Left colon (tissue), 2 donors: ENCODE measurements at places on chromosomes 2 and 18. TPM values are rescaled to one million over a fixed set of nuclear protein-coding genes. Genes with fewer than 3 reads are reported as not detected.

The TGOLN2 gene
- 193 TPM for total RNA-seq

The VWA3B gene
- 2.9 TPM for total RNA-seq

The SERPINB4 gene
- not detected for total RNA-seq

The MC2R gene
- total RNA-seq = not detected

The GALR1 gene
- 0.46 TPM for total RNA-seq

The AMER3 gene
- 0.42 TPM for total RNA-seq

- DNase-seq = no peak
Measured at GRCh38 chr2:98710734-98711133, 20.2 kb downstream of the MGAT4A start.

- no peak for DNase-seq
Measured at GRCh38 chr2:237549643-237550415, 16.5 kb upstream of the PRLH start.

DNA sequence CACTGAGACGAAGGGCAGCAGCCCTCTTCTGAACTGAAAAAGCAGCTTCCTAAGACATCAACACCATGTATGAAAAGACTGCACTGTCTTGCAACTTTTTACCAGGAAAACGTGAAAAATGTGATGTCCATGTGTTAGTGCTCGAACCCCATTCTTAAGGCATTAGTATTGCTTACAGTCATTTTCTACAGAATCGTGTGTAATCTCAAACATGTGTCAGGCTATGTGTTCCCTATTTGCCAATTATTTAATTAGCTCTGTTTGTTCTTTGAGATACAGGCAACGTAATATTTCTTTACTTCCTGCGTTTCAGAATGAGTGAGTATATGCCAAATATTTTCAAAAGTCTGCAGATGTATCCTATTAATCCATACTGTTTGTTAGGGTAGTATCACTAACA is 307.7 kb upstream of the CCDC68 start:
- DNase-seq = no peak

DNA sequence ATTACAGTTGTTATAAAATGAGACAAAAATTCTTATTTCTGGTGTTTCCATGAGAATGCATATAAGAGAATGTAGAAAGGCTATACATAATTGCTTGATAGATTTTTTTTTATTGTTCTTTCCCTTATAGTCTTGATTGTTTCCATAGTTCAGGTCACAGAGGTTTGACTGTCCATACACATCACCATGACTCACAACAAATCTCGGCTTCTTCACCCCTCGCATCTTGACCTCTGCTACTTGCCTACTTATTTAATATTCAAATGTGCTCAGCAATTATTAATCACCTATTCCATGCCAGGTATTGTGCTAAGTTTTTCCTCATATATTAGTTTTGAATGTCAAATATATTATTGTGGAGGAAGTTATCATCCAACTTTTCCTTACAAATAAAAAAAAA is 789.6 kb downstream of the RNF144A start:
- no peak for DNase-seq

- no peak for DNase-seq
Measured at GRCh38 chr2:176997074-176997791, 215.4 kb upstream of the HNRNPA3 start.

DNA sequence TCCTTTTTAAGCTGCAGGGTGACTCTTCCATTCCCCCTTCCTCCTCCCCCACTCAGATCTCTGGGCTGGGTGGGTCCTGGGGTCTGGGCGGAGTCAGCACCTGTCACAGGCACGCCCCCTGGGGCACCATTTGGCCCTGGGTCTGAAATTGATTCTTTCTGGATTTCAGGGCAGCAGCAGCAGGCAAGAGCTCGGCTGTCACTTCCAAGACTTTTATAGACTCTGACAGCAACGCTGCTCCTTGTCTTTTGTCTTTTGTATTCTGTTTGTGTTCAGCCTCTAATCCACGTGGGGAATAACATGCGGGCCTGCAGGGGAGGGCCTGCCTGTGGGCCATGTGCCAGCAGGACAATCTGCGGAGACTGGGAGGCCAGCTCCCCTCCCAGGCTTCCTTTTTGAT is 3.9 kb downstream of the BOD1L2 start:
- peak; percentile 11 for DNase-seq

DNA sequence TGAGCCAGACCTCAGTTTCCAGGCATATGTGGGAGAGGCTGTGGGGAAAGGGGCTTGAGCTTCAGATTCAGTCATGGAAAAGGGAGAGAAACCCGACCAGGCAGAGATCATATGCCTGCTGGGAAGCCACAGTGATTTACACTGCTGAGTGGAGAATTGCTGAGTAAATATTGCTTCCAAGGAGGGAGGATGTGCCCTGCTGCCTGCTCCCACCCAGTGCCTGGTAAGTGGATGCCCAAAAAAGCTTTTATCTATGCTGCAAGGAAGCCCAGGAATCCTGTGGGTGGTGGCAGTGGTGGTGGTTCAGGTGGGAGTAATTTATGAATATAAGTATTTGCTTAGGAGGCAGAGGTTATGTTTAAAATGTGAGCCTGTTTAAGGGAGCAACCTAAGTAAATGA is 39.5 kb downstream of the INO80C start:
- no peak for DNase-seq

DNA sequence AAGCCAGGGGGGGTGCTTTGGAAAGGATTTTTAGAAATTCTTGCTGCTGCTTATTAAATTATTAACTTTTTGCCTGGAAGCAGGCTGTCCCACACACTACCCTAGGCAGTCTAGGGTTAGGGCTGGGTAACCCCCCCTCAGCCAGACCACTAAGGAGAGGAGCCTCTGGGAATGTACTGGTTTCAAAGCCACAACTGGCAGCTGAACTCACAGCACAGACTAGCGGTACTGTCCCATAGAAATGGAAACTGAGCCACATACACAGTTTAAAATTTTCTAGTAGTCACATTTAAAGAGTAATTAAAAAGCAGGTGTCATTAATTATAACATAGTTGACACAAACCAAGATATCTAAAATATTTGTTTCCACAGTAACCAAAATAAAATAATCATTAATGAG is 50.1 kb downstream of the SPRED2 start:
- DNase-seq = no peak

- DNase-seq = no peak
Measured at GRCh38 chr2:14902953-14903352, 270.4 kb downstream of the LRATD1 start.

GRCh38 chr2:42792087-42792582 is 248 bp downstream of the HAAO start:
- DNase-seq = no peak

DNA sequence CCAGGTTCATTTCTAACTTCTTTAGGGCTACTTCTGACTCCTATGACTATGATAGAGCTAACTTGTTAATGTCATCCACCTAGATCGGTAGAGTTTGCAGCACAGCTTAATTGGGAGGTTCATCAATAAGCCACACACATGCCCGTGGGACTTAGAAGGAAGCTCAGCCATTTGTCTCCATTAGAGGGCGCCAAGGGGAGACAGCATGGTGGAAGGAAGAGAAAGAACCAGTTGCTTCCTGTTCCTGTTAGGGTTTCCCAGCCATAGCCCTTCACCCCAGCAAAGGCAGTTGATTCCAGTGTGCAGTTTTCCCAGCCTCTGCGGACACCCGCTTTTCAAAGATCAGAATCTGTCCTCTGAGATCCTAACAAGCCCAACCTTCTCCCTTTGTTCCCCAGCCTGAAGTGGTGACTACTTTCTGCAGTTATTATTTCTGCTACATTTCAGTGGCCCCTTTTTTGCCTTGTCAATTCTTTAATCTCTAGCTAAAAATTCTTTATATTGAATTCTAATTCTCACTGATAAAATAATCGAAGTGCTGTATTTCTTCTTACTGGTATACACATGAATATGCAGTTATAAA is 30.3 kb downstream of the MAIP1 start:
- peak; percentile 79 for DNase-seq

DNA sequence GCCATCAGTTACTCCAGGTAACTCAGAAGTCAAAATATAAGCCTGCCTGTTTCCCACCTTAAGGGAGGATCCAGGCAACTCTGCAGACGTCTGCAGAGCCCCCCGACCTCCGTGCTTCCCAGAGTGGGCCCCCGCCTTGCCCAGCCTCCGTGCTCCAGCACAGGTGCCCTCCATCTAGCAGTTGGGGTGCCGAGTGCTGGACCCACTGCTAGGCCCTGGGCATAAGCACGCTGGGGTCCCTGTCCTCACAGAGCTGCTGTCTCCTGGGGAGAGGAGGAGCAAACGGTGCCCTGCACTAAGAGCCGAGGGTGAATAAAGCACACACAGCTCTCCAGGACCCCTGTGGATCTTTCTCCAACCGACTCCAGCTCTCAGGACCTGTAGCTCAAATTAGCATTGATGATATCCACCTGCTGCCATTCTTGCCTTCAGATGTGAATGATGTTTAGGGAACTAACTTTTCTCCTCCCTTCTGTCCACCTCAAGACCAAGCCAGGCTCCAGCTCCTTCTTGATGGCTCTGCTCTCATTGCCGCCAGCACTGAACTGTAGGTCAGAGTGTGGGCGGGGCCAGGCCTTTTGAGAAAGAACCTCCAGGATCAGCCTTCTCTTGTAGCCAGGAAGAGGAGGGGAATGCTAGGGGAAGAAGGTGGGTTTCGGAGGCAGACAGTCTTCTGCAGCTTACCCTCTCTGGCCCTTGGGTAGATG is 121.2 kb downstream of the SMAD7 start:
- peak; percentile 16 for DNase-seq

GRCh38 chr2:53018825-53019425 is 748.7 kb upstream of the CHAC2 start:
- DNase-seq = no peak

DNA sequence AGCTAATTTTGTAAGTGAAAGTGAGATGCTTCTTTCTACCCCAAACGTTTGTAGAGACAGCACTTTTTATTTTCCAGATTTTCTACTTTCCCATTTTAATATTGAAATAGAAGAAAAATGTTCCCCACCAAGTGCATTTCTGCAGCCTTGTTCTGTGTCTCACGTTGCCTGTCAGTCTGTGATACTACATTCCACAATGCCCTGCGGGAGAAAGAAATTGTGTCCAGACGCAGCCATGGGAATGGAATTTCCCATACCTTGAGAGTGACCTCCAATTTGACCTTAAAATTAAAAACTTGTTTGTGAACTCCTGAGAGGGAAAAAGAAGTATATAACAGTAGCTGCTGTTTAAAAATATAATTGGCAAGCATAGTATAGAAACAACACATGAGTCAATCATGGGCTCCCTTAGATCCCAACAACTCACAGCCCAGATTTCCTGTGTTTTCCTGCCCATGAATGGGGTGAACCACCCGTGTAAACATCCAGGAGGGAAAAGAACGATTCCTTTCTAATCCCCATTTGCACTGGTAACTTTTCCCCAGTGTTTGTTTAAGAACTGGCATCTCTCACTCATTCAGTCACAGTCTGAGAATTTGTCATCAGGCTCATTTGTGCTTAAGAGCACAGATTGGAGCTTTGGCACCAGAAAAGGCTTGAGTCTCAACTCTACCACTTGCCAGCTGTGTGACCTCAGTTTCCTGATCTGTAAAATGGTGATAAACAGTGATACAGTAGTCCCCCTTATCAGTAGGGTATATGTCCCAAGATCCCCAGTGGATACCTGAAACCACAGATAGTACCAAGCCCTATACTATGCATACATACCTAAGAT is 166.1 kb upstream of the ZNF521 start:
- DNase-seq = no peak

DNA sequence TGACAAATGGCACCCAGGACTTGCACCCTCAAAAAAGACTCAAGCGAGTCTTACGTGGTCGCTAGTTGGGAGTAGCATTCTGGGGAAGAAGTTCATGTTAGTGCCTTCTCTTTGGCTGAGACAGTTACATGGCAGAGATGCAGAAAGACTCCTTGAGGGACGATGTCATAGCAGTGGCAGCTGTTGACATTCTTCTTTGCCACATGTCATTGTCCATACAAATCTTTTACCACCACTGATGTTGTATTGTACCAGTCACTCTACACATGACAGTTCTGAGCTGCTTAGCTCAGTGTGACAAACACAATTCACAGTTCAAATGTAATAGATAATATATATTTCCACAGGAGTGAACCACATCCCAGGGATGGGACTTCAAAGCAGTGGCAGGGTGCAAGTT is 197.1 kb downstream of the TCF4 start:
- DNase-seq = no peak
